ENCODE measurements at places on chromosomes 13 and 19.

GRCh38 chr13:61880578-61881283 is 465.1 kb upstream of the PCDH20 start:
- DNase-seq: peak; percentile 38

GRCh38 chr19:48271531-48272151 is 1.8 kb downstream of the ZNF114 start:
- DNase-seq: peak; percentile 79

DNA sequence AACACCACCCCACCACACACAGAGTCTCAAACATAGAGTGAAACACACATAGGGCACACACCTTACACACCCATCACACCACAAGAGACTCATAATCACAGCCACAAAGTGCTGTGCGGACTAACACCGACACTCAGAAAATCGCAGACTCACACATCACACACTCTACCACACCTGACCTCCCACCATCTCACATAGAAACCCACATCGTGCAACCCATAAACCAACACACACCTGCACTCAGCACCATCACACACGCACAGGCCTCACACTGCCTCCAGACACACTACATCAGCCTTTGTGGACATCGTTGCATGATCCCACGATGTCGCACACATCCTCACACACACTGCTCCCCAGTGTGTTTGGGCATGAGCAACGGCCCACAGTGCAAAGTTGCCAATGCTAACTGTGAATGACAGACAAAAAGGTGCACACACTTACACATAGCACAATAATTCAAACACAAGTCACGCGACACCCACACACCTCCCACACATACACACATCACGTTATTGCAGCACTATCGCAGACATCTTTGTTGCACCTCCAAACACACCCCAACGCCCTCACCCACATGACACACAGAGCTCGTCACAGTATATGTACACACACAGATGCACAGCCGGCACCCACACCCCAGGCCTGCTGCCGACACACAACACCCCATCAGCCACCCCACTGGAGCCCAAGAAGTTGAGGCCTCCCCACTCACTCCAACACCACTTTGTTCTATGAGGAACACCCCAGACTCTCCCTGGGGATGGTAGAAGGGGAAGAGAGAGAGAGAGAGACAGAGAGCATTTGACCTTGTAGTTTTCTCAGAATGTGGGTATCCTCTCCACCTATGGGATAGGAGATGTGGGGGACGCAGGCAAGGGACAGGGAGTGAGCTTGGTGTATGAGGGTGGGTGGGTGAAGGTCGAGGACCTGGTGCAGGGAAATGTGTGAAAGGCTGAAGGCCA is 1.2 kb upstream of the ATP1A3 start:
- DNase-seq: no peak

DNA sequence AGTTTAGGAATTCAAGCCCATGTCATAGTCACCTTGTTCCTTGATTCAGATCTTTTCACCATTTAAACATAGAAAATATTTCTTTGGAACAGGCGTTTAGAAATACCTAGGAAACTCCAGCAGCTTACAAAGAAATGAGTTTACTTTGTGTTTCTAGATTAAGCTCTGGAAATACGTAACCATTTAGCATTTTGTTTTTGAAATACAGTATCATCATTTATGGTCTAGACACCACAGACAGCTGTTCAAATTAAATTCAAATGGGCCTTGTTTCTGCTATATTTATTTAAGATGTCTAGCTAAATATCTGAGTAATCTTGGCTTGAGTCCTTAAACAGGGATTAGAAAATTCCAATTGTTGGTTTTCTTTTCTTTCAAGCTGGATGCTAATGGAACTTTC is 228.5 kb downstream of the NDFIP2 start:
- no peak for DNase-seq

DNA sequence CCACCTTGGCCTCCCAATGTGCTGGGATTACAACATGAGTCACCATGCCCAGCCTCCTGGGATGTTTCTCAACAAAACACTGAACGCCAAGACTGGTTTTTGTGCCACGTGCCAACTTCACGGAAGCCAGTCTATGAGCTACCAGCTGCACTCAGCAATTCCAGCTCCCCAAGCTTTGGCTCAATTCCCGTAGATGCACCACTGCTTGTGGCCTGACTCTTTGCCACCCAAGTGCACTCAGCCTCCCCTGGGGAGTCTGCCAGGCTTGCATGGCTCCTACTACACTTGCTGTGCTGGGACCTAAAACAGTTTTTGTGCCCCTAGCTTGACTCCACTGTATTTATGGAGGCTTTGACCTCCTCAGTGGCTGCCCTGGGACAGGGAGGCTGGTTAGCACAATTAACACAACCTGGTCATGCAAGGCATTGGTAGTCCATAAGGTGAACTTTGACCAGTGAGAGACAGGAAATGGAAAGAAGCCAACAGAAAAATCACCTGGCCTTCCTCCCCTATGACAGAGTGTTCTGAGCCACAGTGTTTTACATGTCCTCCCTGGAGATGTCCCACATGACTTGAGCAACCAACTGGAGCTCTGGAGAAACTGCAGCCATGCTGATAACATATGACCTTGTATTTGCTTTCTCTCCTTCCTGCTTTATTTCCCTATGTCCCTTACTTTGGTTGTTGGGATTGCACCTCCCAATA is 1173.1 kb downstream of the UQCRFS1 start:
- no peak for DNase-seq
